ENCODE measurements at places on chromosomes 1 and 21.

GRCh38 chr1:172393354-172393753, 27.1 kb upstream of the C1orf105 start:
- no peak for DNase-seq

GRCh38 chr1:27602462-27603308, 1.3 kb downstream of the AHDC1 start:
- no peak for DNase-seq

GRCh38 chr1:92441697-92442342, 44.9 kb downstream of the GFI1 start:
- DNase-seq, result no peak

GRCh38 chr1:246526915-246527314, 19.8 kb upstream of the SMYD3 start:
- no peak for DNase-seq

GRCh38 chr1:22126531-22126930, 16.4 kb downstream of the WNT4 start:
- no peak for DNase-seq

DNA sequence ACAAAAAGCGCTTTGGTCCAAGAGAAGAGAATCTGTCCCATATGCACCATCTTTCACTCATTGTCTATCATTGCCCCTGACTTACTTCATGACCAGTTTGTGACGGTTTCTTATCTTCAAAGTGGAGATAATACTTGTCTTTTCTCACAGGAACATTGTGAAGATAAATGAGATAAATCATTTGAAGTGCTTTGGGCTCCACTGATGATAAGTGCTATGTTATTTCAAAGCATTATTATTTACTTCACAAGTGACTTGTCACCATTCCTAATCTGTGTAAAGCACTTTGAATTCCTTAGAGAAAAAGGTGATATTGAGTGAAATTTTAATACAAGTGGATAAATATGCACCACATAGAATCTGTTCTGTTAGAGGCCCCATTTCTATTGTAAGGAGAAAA, 731.6 kb upstream of the PTBP2 start:
- DNase-seq, result no peak

DNA sequence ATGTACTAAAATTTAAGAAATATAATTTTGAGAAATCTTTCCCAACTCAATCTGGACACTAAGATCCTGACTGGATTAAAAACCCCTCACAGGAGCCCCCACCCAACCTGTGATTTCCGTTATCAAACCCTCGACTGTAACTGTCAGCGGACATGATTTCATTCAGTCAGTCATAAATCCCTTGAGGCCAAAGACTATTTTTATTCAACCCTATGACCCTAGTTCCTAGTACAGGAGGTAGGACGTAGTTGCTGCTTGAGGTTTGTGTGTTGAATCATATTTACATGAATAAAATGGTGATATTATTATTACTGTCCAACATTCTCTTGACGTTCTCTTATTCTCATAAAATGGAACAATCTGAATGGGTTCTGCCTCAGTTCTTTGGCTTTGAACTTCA, 73.1 kb upstream of the DYNLT5 start:
- DNase-seq, result no peak

DNA sequence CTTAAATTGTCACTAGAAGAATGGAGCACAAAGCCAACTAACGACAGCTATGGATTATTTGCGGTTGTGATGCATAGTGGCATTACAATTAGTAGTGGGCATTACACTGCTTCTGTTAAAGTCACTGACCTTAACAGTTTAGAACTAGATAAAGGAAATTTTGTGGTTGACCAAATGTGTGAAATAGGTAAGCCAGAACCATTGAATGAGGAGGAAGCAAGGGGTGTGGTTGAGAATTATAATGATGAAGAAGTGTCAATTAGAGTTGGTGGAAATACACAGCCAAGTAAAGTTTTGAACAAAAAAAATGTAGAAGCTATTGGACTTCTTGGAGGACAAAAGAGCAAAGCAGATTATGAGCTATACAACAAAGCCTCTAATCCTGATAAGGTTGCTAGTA, 13.5 kb downstream of the USP1 start:
- no peak for DNase-seq

- DNase-seq, result no peak
Observed at GRCh38 chr1:233664253-233664652, 50.3 kb downstream of the KCNK1 start.

DNA sequence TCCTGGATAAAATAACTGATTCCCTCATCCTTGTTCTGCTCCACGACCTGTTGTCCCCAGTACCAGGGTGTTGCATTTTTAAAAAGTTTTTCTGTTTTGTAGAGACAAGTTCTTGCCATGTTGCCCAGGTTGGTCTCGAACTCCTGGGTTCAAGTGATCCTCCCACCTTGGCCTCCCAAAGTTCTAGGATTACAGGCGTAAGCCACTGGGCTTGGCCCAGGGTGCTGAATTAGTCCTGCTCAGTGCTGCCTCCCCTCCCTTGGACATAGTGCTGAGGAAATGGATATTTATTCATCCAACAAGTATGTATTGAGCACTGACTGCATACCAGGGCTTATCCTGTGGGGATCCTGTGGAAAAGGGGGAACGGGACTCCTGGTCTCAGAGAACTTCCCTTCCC, 126.4 kb downstream of the PTPRU start:
- no peak for DNase-seq

DNA sequence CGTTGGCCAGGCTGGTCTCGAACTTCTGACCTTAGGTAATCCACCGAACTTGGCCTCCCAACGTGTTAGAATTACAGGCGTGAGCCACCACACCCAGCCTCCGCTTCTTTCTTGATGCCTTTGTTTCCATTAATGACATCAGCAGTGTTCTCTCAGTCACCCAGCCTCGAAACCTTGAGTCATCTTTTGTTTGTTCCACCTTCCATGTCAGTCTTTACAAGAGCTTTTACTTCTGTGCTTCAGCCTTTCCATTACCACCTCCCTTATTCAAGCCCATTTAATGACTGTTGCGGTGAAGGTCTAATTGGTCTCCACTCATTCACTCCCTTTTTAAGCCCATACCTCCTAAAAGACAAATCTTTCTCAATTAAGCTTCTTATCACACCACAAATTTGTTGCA, 146.6 kb upstream of the ADGRL2 start:
- no peak for DNase-seq

DNA sequence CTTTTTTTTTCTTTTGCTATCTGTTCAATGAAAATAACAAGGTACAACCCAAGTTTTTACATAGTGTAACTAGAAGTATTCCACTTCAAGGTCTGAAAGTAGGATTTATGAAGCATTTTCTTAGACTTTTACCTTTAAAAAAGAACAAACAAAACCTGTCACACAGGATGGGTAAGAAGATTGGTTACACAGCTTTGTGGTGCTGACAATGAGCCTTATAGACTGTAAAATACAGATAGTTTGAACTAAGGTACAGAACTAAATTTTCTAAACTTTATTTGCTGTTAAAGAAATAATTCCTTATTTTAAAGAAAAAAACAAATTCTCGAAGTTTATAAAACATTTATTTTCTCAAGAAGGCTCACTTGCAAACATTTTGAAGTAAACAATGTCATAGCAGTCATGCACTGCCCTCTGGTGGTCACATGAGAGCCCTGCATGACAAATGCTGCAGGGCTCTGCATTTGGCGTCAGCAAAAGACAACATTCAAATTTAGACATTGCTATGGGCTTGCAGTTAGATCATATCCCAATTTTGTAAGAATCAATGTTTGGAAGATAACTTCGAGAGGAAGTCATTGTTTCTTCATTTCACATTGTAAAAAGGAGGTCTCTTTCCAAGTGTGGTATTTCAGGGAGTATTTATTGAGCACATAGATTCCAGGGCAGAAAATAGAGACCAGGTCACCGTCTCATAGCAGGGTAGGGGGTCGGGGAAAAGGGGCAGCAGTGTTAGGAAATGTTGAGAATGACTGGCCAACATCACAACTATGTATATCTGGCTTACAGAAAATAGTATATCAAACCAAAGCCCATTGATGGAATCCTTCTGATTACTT, 115.3 kb upstream of the FMN2 start:
- DNase-seq, result no peak

GRCh38 chr1:38118976-38119375, 72.4 kb upstream of the POU3F1 start:
- DNase-seq, result no peak

DNA sequence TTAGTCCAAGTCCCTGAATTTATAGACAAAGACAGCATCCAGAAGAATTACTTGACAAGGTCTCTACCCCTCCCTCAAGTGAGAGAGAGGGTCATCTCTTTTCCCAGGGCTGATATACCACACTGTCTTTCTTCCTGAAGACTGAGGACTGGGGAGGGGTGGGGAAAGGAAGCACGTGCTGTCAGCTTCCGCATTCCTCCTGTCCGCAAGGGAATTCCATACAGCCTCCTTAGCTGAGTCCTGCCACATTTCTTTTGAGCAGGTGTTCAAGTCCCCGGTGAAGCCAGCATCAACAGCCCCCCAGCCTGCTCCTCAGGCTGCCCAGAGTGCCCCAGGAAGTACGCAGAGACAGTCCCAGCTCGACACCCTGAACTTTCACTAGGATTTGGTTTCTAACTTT, 34.2 kb downstream of the PCAT6 start:
- DNase-seq, result no peak

DNA sequence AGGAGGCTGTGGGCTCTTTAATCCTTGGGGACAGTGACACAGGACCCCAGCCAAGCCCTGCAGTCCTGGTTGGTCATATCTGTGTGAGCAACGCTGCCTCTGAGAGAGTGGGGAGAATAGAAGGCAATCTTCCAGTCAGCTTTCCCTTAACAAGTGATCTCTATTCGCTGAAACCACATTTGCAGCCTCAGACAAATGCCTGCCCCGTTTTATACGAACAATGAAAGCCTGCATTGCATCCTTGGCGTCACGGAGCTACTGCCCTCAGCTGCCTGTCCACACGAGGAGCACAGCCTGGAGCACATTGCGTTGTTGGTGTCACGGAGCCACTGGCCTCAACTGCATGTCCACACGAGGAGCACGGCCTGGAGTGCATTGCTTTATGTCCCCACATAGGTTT, 150.2 kb upstream of the ARHGEF16 start:
- no peak for DNase-seq

DNA sequence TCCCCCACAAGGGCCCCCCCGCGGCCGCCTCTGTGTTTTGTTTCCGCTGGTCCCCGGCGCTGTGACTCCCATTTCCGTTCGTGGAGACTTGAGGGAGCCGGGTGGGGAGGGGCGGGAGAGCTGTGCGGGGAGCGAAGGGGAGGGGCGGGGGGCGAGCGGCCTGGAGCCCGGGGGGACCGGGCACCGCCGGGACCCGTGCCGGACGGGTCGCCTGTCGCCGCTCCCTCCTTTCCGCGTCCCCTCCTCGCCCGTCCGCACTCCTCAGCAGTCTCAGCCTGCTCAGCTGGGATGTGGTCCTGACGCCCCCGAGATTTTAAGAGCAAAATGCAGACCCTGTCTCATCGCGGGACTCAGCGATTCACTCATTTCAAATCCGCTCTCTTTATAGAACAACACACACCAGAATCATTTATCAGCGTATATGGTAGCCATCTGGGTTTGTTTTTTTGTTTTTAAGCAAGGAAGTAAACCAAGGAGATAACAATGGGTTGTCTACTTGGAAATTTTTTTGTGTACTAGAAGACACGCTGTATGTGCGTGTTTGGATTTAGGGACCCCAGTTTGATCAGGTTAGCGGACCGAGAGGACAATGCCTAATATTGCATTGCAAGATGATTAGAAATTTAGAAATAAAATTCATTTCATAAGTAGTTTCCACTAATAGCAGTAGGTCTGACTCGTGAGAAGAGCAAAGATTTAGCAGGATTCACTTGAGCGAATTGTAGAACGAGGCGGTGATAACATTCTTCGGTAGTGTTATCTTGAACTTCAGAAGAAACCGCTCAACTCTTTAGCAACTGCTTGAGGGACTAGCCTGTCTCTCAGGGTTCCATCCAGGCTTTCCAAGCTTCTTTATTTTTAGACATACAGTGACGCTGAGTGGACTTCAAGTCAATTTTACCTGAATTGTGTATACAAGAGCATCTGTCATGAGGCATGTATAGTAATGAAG, 1.1 kb downstream of the GABPA start:
- peak; percentile 78 for DNase-seq

- DNase-seq, result no peak
Observed at GRCh38 chr1:47226839-47227215, 5.2 kb downstream of the TAL1 start.

GRCh38 chr1:114341299-114341698, 169.7 kb downstream of the TRIM33 start:
- no peak for DNase-seq

DNA sequence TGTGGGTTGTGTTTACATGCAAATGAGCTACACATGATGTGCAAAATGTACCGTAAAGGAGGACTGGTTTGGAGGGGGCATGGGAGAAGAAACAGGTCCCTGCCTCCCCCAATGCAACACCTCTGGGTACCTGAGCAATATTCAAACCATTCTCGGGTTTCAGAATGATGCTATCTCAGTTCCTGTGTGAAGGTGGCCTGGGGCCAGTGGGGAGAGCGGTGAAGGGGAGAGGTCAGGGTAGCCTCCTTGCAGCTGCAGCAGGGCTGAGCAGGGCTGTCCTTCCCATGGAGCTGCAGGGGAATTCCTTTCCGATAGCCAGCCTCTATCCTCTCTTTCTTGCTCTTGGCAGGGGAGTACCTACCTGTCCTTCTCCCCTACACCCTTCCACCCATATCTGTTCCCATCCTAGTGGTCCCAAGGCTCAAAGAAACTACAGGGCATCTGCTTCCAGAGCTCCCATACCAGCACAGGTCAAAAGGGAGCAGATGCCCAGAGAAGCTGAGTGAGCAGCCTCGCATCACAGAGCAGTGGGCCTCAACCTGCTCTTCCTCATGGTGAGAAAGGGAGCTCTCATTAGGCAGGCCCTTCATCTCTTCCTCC, 11.9 kb downstream of the MEF2D start:
- no peak for DNase-seq

GRCh38 chr1:216046336-216046735, 376.9 kb downstream of the USH2A start:
- no peak for DNase-seq

- DNase-seq, result no peak
Observed at GRCh38 chr1:153771261-153771660, 3.9 kb upstream of the SLC27A3 start.

DNA sequence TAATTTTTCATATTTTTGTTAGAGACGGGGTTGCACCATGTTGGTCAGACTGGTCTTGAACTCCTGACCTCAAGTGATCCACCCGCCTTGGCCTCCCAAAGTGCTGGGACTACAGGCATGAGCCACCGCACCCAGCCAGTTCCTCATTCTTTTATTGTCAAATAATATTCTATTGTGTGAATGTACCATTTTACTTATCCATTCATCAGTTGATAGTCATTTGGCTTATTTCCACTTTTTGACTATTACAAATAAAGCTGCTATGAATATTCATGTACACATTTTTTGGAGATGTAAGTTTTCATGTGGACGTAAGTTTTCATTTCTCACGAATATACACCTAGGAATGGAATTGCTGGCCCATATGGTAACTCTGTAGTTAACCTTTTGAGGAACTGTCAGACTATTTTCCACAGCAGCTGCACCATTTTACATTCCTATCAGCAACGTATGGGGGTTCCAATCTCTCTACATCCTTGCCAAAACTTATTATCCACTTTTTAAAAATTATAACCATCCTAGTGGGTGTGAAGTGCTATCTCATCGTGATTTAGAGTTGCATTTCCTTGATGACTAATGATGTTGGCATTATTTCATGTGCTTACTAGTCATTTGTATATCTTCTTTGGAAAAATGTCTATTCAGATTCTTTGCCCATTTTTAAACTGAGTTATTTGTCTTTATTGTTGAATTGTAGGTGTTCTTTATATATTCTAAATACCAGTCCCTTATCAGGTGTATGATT, 12.7 kb downstream of the PACC1 start:
- no peak for DNase-seq

Data from NCI-H187 (cell line).